A549 treated with GW870086 at 1 μM for 4 hours (cell line): ENCODE measurements at places on chromosomes 3 and 15. TPM values are rescaled to one million over a fixed set of nuclear protein-coding genes. Genes with fewer than 3 reads are reported as not detected.

GHSR gene
- not detected in 5 replicates for total RNA-seq

CSTA gene
- total RNA-seq, result 0.43 to 2.0 TPM (median 0.81 TPM) in 5 replicates

LAMB2 gene
- total RNA-seq, result 86.4 to 110 TPM (median 98.1 TPM) in 5 replicates

VPS33B gene
- 12.3 to 17.6 TPM (median 15.0 TPM) in 5 replicates for total RNA-seq

BFSP2 gene
- total RNA-seq, result not detected in 5 replicates
